ENCODE measurements at places on chromosomes 1 and 21.

GRCh38 chr1:23288201-23288600 is 55.9 kb downstream of the HNRNPR start:
- no peak for DNase-seq

DNA sequence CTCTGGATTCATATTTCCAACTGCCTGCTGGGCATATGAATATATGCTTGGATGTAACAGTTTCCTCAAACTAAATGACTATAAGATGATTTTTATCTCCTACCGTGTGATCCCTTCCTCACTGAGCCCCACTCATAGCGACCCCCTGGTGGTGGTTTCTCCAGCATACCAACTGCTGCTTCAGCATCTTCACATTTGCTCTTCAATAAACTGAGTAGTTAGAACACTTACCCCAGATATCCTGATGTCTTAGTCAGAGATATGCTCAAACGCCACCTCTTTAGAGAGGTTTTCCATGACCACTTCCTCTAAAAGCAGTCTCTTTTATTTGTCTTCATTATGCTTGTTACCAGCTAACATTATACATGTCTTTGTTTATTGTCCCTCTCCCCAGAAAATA is 10.2 kb upstream of the HNRNPR start:
- DNase-seq: no peak

DNA sequence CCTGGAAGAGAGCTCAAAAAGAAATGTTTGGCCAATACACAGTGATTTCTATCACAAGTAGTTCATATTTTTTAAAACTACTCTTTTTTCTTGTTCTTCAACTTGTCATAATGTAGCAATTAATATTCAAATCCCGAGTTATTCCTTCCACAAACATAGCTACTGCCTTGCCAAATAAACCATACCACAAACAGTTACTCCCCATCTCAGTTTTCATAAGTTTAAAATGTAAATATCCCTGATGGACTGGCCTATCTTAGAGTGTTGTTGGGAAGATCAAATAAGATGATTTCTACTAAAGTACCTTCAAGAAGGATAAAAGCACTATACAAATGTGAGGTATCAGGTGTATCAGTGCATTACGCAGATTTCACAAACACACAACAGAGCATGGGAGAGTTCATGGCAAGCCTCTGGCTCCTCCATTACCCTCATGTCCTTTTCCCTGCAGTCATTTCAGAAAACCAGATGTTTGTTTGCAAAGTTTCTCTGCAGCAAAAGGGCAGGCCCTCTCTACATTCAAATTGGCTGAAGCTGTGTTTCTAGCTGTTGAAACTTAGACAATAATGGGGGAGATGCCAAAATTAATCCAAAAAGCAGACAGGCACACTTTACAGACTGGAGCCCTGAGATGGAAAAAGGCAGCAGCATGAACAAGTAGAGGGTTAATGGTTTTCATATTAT is 16.1 kb downstream of the WLS start:
- DNase-seq: no peak

GRCh38 chr1:67766141-67766978 is 66.9 kb downstream of the GNG12 start:
- no peak for DNase-seq

DNA sequence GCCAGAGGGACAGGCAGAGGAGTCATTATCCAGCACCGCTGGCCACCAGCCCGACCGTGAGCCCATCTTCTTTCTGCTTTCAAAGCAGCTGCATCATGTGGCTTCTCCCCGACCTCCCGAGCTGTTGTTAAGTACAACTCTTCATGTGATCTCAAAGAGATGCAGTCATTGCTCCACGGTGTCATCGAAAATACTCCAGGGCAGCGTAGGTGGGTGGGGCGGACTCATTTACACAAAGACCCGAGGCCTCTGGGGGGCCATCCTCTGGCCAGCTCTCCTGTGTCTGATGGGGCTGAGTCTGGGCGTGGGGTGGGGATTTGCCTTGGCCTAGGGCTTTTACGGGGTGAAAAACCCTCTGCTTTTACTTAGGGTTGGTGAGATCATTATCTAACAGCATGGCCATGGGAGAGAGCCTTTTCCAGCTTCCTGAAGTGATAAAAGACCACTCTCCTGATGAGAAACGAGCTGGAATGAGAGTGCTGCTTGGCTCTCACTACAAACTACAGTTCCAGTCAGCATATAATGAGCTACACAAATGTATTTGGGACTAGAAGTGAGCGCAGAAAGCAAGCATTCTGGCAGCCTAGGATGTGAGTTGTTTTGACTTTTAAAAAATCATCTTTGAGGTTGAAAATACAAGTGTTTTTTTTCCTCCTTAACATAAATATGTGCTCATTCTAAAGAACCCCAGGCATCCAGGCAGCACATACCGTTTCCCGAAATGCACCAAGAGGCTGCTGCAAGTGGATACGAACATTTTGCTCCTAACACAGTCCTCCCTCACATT is 165.0 kb downstream of the RHOU start:
- no peak for DNase-seq

GRCh38 chr1:155890251-155890650 is 20.9 kb downstream of the RIT1 start:
- DNase-seq: no peak

- no peak for DNase-seq
Observed at GRCh38 chr1:17080880-17081279, 27.0 kb upstream of the SDHB start.

DNA sequence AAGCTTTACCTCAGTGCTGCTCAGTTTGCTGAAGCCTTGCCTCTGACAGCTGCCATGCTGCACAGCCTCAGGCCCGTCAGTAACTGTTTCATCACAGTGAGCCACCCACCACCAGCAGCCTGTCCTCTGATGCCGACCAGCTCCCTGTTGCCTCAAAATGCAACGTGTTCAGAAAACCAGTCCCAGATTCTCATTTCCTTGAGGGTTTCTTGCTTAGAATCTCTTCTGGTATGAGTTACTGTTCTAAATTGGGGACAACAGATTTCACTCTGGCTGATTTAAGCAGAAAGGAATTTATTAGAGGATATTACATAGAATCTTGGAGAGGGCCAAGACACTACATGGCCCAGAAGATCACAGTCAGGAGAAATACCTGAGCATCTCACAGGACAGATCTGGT is 11.0 kb downstream of the UBL4B start:
- DNase-seq: no peak

DNA sequence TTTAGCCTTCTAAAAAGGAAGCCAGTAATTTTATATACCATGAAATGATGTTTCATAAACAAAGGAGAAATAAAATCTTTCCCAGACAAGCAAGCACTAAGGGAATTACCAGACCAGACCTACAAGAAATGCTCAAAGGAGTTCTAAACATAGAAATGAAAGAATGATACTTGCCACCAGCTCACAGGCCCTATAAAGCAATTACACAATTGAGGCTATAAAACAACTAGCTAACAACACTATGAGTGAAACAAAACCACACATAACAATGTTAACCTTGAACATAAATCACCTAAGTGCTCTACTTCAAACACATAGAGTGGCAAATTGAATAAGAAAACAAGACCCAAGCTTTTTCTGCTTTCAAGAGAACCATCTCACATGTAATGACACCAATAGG is 123.8 kb downstream of the BARHL2 start:
- DNase-seq: no peak

DNA sequence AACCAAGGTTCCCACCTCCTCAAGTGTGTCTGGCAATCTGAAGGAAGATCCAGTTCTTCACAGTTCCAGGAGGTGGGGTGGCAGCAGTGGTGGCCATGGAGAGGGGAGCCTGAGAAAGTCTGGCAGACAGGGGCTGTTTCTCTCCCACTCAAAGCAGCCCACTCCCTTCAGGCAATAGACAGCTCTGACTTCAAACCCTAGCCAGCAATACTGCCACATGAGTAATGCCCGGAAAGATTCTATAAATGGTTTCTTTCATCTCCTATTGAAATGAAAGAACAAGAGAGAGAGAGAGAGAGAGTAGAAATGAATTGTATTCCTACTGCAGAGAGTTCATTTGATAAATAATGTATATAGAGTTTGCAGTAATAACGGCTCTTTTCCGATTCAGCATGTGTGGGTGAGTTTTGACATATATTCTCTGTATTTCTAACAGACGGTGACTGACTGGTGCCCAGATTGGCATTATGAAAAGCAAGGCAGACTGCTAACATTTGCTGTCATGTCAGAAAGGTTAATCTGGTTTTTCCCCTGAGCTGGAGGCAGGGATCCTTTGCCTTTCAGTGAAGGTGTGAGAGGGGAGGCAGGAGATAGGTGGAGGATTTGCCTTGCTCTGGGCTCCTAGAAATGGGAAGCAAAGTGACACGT is 267.1 kb upstream of the KIAA0040 start:
- no peak for DNase-seq

GRCh38 chr1:153527023-153527682 is 8.6 kb downstream of the S100A6 start:
- DNase-seq: no peak

DNA sequence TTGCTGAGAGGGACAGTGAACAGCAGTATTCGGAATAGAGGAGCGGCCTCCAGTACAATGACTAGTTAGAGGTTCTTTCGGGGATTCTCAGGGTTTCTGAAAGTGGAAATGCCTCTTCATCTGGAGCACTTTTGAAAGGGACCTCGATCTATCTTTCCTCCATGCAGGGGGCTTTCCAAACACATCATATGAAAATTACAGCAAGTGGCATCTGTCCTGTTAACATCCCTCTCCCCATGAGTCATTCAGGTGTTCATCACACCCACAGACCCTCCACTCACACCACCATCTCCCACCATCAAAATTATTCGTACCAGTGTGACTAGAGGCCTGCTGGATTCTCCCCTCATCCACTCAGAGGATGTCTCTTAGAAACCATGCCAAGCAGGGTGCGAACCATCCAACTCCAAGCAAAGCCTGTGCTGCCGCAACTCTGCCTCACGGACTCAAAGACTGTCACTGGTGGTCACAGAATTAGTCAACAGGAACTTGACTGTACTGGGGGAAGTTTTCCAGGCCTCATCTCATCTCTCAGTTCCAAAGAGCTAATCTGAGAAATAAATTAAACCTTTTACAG is 211.1 kb downstream of the MRPL39 start:
- peak; percentile 9 for DNase-seq

- no peak for DNase-seq
Observed at GRCh38 chr1:83626603-83627002, 372.3 kb downstream of the TTLL7 start.

DNA sequence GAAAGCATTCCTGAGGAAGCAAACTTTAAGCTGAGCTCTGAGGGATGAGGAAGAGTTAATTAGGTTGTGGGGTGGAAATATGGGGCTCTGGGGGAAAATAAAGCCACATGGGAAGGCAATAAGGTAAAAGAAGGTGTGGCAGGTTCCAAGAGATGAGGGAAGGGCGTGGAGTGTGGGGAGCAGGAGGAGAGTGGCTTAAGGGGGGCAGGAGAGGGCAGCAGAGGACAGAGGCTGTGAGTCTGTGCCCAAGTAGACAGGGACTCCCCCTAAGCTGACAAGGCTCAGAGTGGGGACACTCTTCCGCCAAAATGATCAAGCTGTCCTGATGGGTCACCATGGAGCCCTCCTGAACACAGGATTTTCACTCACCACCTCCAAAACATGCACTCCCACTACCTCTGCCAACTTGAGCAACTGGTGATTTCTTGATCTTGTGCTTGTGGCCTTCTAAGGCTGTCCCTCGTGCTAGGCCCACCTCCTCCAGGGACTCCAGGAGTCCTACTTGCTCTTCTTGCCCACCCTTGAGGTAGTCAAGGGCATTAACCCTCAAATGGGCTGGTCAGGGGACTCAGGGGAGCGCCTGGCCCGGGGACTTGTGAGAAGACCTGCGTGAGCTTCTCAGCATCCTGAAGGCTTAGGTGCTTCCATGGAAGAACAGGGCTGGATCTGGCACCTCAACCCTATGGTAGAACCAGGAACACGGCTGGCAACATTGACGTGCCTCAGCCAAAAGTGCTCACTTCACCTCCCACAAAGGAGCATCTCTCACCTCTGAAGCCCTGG is 23.4 kb downstream of the DMAP1 start:
- DNase-seq: no peak

GRCh38 chr1:204873176-204873575 is 2.5 kb downstream of the NFASC start:
- DNase-seq: no peak

GRCh38 chr1:169892176-169892926 is 1.3 kb downstream of the SCYL3 start:
- no peak for DNase-seq

DNA sequence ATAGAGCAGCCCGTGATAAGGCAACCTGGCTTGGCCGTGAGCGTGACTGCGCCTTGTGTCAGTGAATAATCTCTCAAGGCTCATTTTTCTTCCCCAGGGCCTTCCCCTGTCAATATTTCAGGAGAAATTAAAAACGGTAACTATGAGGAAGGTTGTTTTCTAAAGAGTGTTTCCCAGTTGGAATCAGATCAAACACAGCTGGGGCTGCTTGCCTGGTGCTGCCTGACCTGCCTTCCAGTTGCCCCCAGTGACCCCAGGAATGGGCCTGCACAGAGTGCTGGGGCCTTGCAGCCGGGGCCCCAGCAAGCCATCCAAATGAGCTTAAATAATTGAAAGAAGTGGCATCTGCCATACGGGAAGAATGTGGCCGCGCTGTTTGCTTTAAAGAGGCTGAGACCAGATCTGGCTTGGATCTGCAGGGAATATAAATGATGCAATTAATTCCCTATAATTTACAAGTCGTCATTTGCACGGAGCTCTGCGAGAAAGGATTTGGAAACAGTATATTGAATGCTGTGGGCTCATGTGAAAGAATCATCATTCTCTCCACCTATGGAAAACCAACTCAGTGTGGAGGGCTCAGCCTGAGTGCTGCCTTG is 203.9 kb downstream of the C1orf94 start:
- DNase-seq: no peak

- DNase-seq: no peak
Observed at GRCh38 chr1:230173187-230173975, 106.3 kb downstream of the GALNT2 start.

DNA sequence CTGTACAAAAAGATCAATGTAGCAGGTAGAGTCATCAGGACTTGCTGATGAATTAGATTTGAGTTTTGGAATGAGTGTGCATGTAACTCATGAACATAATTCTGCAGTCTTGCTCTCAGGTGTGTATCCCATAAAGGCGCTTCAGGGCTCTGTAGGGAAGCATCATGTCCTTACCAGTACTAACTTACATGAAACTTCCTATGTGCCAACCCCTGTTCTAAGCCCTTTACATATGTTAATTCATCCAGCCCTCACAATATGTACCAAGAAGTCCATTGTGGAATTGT is 2.1 kb upstream of the FCRLB start:
- no peak for DNase-seq

- no peak for DNase-seq
Observed at GRCh38 chr1:107079249-107079648, 22.8 kb downstream of the PRMT6 start.

GRCh38 chr1:8086055-8086454 is 59.9 kb upstream of the ERRFI1 start:
- no peak for DNase-seq

DNA sequence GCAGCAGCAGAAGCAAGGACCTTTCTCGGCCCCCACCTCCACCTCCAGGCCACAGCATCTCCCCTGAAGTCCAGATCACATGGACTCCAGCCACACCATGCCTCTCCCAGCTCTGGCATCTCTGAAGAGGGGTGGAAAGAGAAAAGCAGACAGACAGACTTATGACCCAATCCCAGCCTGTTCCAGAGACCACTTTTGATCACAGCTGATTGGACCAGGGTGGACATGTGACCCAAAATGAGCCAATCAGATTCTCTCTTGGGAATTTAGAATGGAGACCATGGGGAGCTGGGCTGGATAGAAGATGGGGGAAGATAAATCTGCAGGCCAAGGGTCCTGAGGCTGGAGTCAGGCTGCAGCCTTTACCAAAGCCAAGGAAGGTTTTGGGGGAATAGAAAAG is 16.4 kb downstream of the HTR1D start:
- no peak for DNase-seq

Measured in right cardiac atrium (tissue), 5 donors.